ENCODE measurements at places on chromosomes 13 and 19. TPM values are rescaled to one million over a fixed set of nuclear protein-coding genes. Genes with fewer than 3 reads are reported as not detected.

CEACAM3 gene
- total RNA-seq = 4.3 TPM

FPR3 gene
- 62.3 TPM for total RNA-seq

DCT gene
- 0.18 TPM for total RNA-seq

SPTBN4 gene
- total RNA-seq = 0.53 TPM

ARMC6 gene
- 20.2 TPM for total RNA-seq

CEACAM21 gene
- 28.8 TPM for total RNA-seq

LIPE gene
- total RNA-seq = 3.2 TPM

ICAM5 gene
- total RNA-seq = 15.3 TPM

CYP2A6 gene
- total RNA-seq = 2.0 TPM

NPAS1 gene
- total RNA-seq = 1.8 TPM

C19orf38 gene
- 11.7 TPM for total RNA-seq

ATP8B3 gene
- total RNA-seq = 2.1 TPM

TEX101 gene
- not detected for total RNA-seq

DNA sequence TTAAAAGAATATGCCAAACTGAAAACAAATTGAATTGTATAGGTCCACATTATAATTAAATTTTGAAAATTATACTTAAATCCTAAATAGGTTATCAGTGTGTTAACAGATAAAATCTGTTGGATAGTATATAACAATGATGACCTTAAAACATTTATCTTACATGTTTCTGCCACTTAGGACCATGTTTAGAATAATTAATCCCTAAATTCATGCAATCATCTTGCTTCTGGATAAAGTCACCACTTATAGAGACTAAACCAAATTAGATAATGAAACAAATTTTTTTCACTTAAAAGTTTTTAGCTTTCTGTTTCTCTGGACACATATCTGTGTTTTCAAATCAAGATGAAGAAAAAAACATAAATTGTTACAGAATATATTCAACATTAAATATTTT lies 511.7 kb upstream of the MIR17HG start:
- H3K4me3 ChIP-seq = no peak overlapping the region
- no peaks in the 10 kb centered on the region for H3K36me3 ChIP-seq
- H3K27me3 ChIP-seq = no peaks in the 10 kb centered on the region
- no peaks in the 10 kb centered on the region for H3K4me1 ChIP-seq
- no peak for DNase-seq

DNA sequence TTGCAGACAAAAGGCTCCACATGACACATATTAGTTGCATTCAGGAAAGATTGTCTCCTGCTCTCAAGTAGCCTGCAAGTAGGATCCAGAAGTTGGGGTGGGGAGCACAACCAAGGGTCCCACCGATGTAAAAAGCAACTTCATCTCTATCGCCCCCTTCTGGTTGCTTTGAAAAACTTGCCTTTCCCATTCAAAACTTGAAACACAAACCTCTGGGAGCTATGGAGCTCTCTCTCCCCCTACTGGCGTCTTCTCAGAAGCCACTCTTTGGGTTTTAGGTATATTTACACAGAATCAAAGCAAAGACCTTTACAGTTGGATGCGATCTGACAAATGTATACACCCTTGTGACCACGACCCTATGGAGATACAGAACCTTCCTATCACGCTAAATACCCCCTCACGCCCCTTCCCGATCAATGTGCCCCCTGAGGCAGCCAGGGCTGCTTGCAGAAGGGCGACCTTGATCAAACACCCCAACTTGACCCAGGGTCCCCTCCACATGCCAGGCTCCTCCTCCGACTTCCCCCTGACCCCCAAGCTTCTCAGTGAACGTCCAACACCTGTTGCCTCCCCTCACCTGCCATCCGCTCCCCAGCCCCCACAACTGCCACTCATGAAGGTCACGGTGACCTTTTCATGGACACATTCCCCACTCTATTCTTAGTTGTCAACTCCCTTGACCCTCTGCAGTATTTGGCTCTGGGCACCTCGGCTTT lies 10.1 kb downstream of the NOSIP start:
- no peaks in the 10 kb centered on the region for H3K27me3 ChIP-seq
- H3K27ac ChIP-seq = no peak overlapping the region
- no peak for DNase-seq
- H3K4me3 ChIP-seq = no peak overlapping the region

DNA sequence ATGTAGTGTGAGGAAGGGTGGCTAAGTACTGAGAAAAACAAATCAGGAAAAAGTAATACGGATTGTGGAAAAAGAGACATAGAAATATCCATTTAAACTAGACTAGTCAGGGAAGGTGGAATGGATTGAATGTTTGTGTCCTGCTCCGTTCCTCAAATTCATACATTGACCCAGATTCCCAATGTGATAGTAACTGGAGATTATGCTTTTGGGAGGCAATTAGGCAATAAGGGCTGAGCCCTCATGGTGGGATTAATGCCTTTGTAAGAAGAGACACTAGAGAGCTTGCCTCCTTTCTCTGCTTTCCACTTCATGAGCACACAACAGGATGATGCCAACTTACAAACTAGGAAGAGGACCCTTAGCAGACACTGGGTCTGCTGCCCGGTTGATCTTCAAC lies 765.2 kb upstream of the GPC6 start:
- no peaks in the 10 kb centered on the region for H3K27me3 ChIP-seq
- H3K27ac ChIP-seq = no peak overlapping the region
- H3K4me3 ChIP-seq = no peak overlapping the region
- no peak for DNase-seq

DNA sequence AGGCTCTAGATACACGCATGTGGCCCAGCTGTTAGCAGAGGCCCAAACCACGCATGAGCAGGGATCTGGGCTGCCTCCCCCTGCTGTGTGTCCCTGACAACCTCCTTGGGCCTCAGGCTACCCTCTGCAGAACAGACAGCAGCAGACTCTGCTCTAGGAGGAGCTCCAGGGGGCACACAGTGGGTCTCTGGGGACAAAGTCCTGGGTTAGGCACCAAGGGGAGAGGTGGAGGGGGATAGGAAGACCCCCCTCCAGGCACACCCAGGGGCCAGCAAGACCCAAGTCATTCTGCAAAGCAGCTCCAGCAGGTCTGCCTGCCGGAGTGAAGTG lies 8.0 kb downstream of the TINCR start:
- H3K4me1 ChIP-seq = no peaks in the 10 kb centered on the region
- peaks cover 17% of the 10 kb centered on the region for H3K27me3 ChIP-seq
- no peak overlapping the region for H3K27ac ChIP-seq
- no peak overlapping the region for H3K4me3 ChIP-seq
- no peaks in the 10 kb centered on the region for H3K36me3 ChIP-seq
- DNase-seq = no peak

- no peak for DNase-seq
- H3K27me3 ChIP-seq = no peaks in the 10 kb centered on the region
- no peaks in the 10 kb centered on the region for H3K36me3 ChIP-seq
- H3K4me1 ChIP-seq = no peaks in the 10 kb centered on the region
- no peak overlapping the region for H3K4me3 ChIP-seq
- no peak overlapping the region for H3K27ac ChIP-seq
These were observed 104.8 kb downstream of the TNFRSF19 start for GRCh38 chr13:23674795-23675640.

GRCh38 chr19:2209408-2209807 lies 26.7 kb downstream of the PLEKHJ1 start:
- no peak for DNase-seq
- peaks cover 88% of the 10 kb centered on the region for H3K36me3 ChIP-seq
- peaks cover 19% of the 10 kb centered on the region for H3K4me1 ChIP-seq
- no peak overlapping the region for H3K4me3 ChIP-seq
- H3K27ac ChIP-seq = no peak overlapping the region
- no peaks in the 10 kb centered on the region for H3K27me3 ChIP-seq

- H3K4me3 ChIP-seq = no peak overlapping the region
- no peak overlapping the region for H3K27ac ChIP-seq
- H3K4me1 ChIP-seq = no peaks in the 10 kb centered on the region
- no peaks in the 10 kb centered on the region for H3K36me3 ChIP-seq
- peaks cover 19% of the 10 kb centered on the region for H3K27me3 ChIP-seq
- DNase-seq = no peak
These were observed 41.1 kb downstream of the SPTBN4 start for GRCh38 chr19:40507892-40508291.

- no peaks in the 10 kb centered on the region for H3K27me3 ChIP-seq
- peak overlapping the region; percentile 73 for H3K27ac ChIP-seq
- DNase-seq = no peak
- peak overlapping the region; percentile 73 for H3K4me3 ChIP-seq
- H3K36me3 ChIP-seq = no peaks in the 10 kb centered on the region
These were observed 65.1 kb downstream of the KCNRG start for GRCh38 chr13:50080203-50080910.

- H3K27me3 ChIP-seq = no peaks in the 10 kb centered on the region
- H3K4me3 ChIP-seq = peak overlapping the region; percentile 86
- DNase-seq = no peak
- peak overlapping the region; percentile 92 for H3K27ac ChIP-seq
These were observed 1.6 kb downstream of the MISP3 start for GRCh38 chr19:14073925-14074838.

DNA sequence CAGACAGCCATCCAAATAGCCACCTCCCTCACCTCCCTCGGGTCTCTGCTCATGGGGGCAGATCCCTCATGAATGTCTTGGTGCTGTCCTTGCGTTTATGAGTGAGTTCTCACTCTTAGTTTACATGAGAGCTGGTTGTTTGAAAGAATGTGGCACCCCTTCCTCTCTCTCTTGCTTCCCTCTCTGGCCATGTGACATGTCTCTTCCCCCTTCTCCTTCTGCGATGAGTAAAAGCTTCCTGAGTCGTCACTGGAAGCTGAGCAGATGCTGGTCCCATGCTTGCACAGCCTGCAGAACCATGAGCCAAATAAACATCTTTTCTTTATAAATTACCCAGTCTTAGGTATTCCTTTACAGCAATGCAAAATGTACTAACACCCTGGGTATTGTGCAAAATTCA lies 208.7 kb downstream of the LACC1 start:
- DNase-seq = no peak
- H3K27me3 ChIP-seq = no peaks in the 10 kb centered on the region
- no peaks in the 10 kb centered on the region for H3K36me3 ChIP-seq
- H3K4me3 ChIP-seq = no peak overlapping the region
- no peaks in the 10 kb centered on the region for H3K4me1 ChIP-seq
- no peak overlapping the region for H3K27ac ChIP-seq

GRCh38 chr13:81017513-81018152 lies 676.7 kb upstream of the SPRY2 start:
- H3K27ac ChIP-seq = no peak overlapping the region
- no peaks in the 10 kb centered on the region for H3K36me3 ChIP-seq
- no peak for DNase-seq

DNA sequence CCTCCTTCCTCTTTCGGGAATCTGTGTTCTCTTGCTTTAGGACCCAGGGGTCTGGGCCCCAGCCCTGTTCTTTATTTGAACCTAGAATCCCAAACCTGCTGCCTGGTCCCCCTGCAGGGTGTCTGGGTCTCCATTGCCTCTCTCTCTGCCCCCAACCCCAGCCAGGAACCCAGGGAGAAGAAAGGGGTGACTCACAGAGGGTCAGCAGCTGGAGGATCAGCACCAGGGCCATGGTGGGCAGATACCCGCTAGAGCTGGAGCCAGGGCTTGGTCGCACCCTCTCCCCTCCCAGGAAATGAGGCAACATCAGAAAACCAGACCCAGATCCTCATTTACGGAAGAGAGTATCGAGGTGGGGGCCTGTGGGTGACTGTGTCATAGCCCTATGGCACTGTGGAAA lies at the start of gene OSCAR:
Gene OSCAR, minus strand, starts transcription at position 243 of the 400 bp plus-strand sequence. Its CDS starts 11 bp downstream, at position 232.
- H3K4me1 ChIP-seq = peaks cover 16% of the 10 kb centered on the region
- H3K27me3 ChIP-seq = peaks cover 6% of the 10 kb centered on the region
- DNase-seq = peak; percentile 66

GRCh38 chr19:4474514-4475022 lies 2.5 kb downstream of the HDGFL2 start:
- no peak for DNase-seq
- peaks cover 37% of the 10 kb centered on the region for H3K36me3 ChIP-seq
- no peaks in the 10 kb centered on the region for H3K27me3 ChIP-seq
- no peak overlapping the region for H3K4me3 ChIP-seq

DNA sequence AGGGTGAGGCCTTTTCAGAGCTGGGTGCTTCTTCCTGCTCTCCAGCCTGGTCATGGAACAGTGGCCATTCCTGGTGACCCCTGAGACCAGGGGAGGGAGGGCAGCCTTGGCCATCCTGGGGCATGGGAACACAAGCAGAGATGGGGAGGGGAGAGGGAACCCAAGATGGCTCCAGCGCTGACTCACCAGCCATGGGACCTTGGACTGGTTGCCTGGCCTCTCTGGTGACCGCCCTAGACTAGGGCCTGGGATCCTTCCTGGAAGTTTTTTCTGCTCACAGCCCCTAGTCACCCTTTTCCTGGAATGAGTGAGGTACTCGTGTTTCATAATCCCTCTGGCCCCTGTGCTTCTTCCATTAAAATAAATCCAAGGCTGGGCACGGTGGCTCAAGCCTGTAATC lies 3.3 kb upstream of the OPA3 start:
- H3K36me3 ChIP-seq = peaks cover 4% of the 10 kb centered on the region
- DNase-seq = no peak
- H3K4me1 ChIP-seq = peaks cover 16% of the 10 kb centered on the region
- no peak overlapping the region for H3K4me3 ChIP-seq
- H3K27me3 ChIP-seq = peaks cover 18% of the 10 kb centered on the region

- no peak overlapping the region for H3K4me3 ChIP-seq
- H3K36me3 ChIP-seq = no peaks in the 10 kb centered on the region
- H3K27me3 ChIP-seq = no peaks in the 10 kb centered on the region
These were observed 9.3 kb upstream of the PSPC1 start for GRCh38 chr13:19791953-19792537.

- no peaks in the 10 kb centered on the region for H3K36me3 ChIP-seq
- no peak overlapping the region for H3K27ac ChIP-seq
- no peaks in the 10 kb centered on the region for H3K27me3 ChIP-seq
- H3K4me1 ChIP-seq = peaks cover 20% of the 10 kb centered on the region
- no peak for DNase-seq
These were observed 6.3 kb downstream of the LHFPL6 start for GRCh38 chr13:39596685-39597084.

DNA sequence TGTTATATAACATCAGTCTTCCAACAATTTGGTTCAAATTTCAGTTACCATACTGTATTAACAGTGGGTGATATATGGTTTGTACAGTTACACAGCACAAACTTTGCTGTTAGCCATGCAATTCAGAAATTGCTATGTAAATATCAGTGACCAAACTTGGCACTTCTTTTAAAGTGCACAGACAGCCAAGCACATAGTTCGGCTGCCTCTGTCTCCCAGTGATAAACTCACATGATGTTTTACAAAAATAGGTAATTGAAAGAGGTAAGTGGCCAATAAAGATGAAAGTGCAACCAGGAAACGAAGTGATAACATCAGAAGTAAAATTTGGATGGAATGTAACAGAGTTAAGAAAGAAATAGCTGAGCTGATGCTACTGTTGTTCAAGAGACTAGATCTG lies 143.9 kb downstream of the PCDH9 start:
- no peaks in the 10 kb centered on the region for H3K36me3 ChIP-seq
- H3K27me3 ChIP-seq = no peaks in the 10 kb centered on the region
- no peak overlapping the region for H3K27ac ChIP-seq
- DNase-seq = no peak
- no peaks in the 10 kb centered on the region for H3K4me1 ChIP-seq

GRCh38 chr19:39525205-39525604 lies 7.4 kb downstream of the EID2B start:
- H3K4me1 ChIP-seq = no peaks in the 10 kb centered on the region
- peaks cover 3% of the 10 kb centered on the region for H3K36me3 ChIP-seq
- H3K4me3 ChIP-seq = no peak overlapping the region
- no peak overlapping the region for H3K27ac ChIP-seq

- no peaks in the 10 kb centered on the region for H3K27me3 ChIP-seq
- no peaks in the 10 kb centered on the region for H3K36me3 ChIP-seq
- H3K4me3 ChIP-seq = no peak overlapping the region
- DNase-seq = no peak
These were observed 17.2 kb downstream of the FGF21 start for GRCh38 chr19:48772503-48772953.

GRCh38 chr19:2983351-2984214 lies 6.2 kb downstream of the TLE6 start:
- no peak for DNase-seq
- no peaks in the 10 kb centered on the region for H3K27me3 ChIP-seq
- peaks cover 19% of the 10 kb centered on the region for H3K4me1 ChIP-seq
- H3K4me3 ChIP-seq = peak overlapping the region; percentile 47
- H3K36me3 ChIP-seq = no peaks in the 10 kb centered on the region
